ENCODE measurements at places on chromosomes 1 and 21. TPM values are rescaled to one million over a fixed set of nuclear protein-coding genes. Genes with fewer than 3 reads are reported as not detected.

Gene BEST4
- not detected for total RNA-seq

Gene TPTE
- total RNA-seq: not detected

DNA sequence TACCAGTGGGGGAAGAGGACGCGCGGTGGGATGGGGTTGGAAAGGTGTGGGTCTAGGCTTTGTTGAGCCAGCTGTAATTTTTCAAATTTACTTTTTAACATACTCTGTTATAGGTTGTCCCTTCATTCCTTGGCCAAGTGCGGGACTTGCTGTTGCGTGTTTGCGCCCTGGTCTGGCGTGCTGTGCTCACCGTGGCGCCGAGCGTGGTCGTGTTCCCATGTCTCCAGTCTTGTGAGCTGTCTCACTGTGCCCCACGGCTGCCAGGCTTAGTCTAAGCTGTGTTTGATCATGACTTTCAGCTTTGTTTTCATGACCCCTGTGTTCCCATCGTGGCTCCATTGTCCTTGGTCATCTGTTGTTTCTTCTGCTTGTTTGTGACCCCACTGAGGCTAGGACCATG, 26.0 kb downstream of the TRAPPC10 start:
- no peak for DNase-seq

DNA sequence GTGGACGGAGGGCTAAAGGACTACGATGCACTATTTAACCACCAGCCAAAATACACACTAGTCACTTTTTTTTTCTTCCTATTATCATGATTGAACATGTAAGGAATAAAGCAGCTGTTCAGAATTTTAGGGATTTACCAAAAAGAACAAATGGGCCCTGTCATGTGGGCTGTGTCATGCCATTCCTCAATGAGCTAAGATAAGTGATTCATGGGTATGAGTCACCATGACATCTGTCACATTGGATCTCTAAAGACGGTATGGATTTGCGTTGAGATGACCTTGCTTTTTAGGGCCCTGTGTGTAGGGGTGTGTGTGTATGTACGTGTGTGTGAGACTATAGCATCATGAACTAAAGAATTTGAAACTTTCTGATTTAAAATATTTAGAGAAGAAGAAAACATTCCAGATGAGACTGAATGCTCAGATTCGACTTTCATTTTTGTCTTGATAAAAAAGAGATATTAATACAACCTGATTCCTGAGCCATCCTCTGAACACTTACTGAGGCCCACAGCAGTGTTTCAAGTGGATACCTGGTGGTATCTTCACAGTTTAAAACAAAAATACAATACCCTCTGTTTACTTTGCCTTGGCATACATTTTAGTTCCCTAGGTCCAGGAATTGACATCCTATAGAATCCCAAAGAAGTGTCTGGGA, 246.1 kb upstream of the DUSP10 start:
- peak; percentile 80 for DNase-seq

DNA sequence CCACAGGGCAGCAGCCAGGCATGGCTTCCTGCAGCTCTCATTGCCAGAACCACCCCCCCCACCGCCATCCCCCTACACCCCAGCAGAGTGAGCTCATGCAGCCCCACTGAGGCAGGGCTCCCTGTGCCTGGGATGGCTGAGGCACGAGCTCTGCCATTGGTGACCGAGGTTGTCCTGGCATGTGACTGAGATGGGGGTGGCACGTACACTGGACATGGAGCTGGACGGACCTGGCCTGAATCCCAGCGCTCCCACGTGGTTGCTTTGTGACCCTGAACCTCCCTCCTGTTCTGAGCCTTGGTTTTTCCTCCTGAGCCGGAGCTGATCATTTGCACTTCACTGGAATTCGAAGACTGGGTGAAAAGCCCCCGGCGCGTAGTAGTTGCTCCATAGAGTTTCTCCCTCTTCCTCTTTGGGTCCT, 28.3 kb downstream of the ALPL start:
- no peak for DNase-seq

- no peak for DNase-seq
These were observed 58.2 kb downstream of the GADD45A start for GRCh38 chr1:67743072-67743725.

DNA sequence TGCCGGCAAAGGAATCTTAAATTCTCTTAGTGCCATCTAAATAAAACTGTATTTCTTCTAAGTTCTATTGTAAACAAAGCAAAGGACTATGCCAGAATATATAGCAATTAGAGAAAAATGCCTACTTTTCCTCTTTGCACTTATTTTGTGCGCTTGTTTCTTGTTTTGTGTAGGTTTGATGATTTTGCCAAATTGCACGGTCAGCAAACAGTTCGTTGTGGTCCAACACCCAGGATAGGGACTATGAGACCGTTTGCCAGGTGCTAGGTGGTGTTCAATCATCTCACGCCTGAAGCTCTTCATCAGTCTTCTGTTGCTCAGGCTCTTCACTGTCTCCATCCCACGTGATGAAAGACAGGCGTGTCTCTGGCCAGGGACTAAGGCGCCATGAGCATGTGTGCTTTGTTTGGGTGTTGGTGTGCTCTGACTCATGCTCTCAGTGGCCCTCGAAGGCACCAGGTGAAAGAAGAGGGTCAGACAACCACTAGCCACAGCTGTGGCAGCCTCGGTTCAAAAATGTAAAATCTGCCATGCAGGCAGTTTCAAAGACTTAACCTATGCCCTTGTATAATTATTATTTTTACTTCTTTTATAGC, 36.9 kb upstream of the KCNE1 start:
- no peak for DNase-seq

- no peak for DNase-seq
These were observed 17.1 kb downstream of the SPRTN start for GRCh38 chr1:231355171-231355570.

DNA sequence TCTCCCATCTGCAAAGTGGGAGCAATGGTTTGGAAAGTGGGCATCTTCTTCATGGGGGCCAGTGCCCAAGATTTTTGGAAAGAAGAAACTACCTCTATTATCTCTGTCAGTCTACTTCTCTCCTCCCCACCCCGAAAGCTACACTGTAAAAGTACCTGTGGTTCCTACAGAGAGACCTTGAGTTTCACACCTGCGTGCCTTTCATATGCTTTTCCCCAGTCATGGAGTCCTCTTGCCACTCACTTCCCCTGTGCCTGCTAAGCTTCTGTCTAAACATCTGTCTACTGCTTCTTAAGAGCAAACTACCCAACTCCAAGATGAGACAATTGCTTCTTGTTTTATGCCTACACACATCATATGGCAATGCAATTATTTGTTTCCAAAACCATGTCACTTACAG, 190.9 kb upstream of the L1TD1 start:
- no peak for DNase-seq

Gene CAMK1G
- not detected for total RNA-seq

GRCh38 chr1:101407505-101408211, 170.8 kb downstream of the S1PR1 start:
- DNase-seq: no peak

GRCh38 chr1:56934430-56935060, 31.3 kb downstream of the C8B start:
- no peak for DNase-seq

DNA sequence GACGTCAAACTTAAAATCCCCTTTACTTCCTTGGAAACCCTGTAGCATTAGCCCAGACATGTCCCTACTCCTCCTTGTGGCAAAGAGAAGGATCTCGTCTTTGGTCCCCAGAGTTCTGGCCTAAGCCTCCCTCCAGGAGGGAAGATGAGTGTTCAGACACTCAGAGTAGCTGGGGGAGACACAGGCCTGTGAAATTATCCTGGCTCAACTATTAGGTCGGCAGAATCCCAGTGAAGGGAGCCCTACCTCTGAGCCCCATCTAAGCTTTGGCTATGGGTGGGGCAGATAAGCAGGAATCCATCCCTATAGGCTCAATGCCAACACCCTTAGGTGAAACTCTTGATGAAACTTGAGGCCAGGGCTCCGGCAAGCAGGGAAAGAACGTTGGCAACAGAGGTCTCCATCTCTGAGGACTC, 1.7 kb upstream of the SFN start:
- no peak for DNase-seq

GRCh38 chr1:10816233-10816632, 19.8 kb upstream of the CASZ1 start:
- DNase-seq: no peak

Gene USP21
- 17.7 TPM for total RNA-seq

DNA sequence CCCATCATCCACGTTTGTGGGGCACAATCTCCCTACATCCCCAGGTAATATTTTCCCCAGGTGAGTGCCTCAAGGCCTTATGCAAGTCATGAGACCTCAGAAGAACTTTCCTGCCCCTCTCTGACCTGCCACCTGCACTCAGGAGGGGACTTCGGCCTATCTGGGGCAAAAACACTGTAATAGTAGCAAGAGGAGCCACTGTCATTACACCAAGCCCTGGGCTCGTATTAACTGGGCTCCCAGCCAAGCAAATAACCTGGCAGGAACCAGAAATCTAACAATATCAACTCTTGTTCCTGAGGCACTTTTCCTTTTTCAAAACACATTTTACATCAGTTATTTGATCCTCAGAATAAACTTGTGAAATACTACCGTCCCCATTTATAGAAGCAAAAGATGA, 30.9 kb downstream of the LAMB3 start:
- no peak for DNase-seq

GRCh38 chr1:8350914-8351684, 33.2 kb downstream of the SLC45A1 start:
- DNase-seq: no peak

Gene OR2T33
- not detected for total RNA-seq
